ENCODE measurements at places on chromosomes 5 and 9. TPM values are rescaled to one million over a fixed set of nuclear protein-coding genes. Genes with fewer than 3 reads are reported as not detected.

GRCh38 chr5:124583469-124584350 lies 162.7 kb downstream of the ZNF608 start:
- DNase-seq, result no peak

DNA sequence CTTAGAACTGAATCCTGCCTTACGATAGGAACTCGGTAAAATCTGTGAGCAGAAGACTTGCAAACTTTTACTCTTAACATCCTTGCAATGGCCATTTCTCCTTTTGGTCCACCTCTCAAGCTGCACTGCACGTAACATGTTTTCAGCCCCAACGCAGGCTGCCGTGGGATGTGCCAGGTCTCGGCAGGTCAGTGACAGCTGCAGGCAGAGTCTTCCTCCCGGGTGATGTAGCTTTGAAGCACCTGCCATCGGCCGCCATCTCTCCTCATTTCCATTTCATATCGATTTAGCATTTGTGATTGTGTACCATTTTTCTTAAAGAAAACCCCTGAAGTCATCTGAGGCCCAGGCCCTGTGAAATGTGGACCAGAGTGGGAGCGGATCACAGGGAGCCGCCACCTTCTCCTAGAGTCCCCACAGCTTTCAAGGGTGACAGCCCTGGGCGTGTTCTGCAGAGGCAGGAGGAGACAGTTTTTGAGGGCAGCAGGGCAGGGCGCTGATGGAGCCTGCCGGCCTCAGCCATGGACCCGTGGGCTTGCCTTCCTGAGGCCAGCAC lies 25.8 kb upstream of the LPCAT1 start:
- no peak for DNase-seq

DNA sequence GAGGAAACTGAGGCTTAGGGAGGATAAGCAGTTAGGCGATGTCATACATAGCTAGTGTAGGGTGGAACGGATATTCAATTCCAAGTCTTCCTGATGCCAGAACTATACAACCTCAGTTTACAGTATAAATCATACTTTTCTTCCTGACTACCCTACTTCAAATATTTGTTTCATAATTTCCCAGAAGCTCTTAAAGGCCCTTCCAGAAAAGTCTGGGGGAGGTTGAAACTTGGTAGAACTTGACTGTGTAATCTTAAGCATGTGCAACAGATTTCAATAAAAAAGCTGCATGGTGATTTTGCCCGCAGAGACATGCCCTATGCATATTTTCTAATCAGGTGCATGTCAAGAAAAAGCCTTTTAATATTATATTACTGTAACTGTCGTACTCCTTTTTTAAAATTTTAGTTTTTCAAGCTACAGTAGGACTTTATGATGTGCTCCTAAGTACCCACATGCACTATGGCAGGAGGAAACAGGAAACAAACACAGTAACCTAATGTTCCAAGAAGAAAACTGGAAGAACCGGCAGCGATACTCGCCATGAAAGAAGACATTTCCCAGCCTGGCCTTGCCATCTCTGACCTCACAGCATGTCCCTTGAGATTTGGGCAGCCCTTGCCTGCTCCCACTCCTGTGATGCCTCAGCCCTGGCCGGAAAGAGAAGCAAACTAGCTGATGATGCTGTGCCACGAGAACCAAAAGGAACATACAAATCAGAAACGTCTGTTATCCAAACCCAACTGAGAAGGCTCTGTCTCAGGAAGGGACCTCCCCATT lies 266.0 kb downstream of the EFNA5 start:
- no peak for DNase-seq

- no peak for DNase-seq
Observed at GRCh38 chr9:92666912-92667532, 2.9 kb downstream of the IPPK start.

DNA sequence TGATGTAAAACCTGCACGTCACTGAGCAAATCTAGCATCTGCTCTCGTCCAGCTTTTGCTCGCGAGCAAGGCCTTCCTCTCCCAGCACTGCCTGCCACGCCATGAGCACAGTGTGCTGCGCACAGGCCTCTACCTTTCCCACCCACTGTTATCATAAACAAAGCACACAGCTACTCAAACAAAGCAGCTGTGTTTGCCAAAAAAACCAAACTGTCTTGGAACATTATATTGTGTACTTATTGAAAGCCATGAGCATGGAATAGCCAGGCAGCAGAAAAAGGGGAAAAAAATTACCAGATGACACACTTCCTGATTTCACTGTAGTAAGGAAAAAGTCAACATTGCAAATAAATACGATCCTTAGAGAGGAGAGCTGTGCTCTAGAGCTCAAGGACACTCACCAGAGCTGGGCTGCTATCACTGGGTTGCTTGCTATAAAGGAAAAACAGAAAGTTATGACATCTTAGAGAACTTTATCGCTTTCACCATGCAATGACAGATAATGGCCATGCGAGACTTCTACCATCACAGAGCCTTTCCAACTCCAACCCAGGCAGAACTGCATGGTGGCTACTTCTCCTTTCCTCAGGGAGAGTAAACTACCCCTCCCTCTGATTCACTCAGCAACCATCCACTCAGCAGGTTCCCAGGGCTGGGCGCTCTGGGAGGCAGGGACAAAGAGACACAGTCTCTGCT lies 69.6 kb downstream of the EPB41L4B start:
- DNase-seq, result no peak

DNA sequence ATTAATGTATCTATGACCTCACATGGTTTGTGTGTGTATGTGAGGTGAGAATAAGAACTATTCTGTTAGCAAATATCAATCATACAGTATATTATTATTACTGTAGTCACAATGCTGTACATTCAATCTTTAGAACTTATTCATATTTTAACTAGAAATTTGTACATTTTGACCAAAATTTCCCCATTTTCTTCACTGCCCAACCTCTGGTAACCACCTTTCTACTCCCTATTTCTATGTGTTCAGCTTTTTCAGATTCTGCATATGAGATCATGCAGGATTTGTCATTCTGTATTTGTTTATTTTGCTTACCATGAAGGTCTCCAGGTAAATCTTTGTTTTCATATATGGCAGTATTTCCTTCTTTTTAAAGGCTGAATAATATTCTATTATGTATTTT lies 607.9 kb downstream of the SLCO4C1 start:
- no peak for DNase-seq

DNA sequence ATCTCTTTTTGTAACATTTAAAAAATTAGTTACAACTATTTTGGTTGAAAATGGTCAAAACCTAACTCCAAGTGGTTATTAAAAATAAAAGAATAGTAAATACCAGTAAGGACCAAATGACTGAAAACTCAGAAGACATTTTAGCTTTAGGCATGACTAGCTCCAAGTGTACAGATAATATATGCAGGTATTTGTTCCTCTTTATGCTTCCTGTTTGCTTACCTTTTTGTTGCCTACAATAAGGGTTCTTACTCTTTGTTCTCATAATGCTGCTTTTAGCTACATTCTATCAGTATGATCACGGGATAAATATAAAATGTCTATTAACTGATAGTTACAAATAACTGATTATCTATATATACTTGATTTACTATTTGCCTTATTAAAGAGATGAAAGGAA lies 259.6 kb downstream of the CDH12 start:
- DNase-seq, result no peak

DNA sequence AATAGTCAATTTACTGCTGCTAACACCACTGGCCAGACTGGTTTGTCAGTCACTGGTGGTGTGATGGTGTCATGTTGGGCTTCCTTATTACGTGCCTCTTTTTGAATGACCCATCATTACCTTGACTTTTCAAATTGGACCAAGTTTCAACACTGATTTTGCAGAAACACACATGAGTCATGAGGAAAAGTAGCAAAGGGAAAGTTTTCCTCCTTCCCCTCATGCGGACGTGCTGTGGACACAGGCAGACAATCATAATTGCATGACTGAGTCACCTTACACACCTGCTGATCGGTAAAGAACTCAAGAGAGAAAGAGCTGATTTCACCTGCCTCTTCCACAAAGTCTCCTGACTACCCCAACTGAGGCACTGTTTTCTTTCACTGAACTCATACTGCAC lies 324.5 kb downstream of the ARRDC3 start:
- no peak for DNase-seq

DNA sequence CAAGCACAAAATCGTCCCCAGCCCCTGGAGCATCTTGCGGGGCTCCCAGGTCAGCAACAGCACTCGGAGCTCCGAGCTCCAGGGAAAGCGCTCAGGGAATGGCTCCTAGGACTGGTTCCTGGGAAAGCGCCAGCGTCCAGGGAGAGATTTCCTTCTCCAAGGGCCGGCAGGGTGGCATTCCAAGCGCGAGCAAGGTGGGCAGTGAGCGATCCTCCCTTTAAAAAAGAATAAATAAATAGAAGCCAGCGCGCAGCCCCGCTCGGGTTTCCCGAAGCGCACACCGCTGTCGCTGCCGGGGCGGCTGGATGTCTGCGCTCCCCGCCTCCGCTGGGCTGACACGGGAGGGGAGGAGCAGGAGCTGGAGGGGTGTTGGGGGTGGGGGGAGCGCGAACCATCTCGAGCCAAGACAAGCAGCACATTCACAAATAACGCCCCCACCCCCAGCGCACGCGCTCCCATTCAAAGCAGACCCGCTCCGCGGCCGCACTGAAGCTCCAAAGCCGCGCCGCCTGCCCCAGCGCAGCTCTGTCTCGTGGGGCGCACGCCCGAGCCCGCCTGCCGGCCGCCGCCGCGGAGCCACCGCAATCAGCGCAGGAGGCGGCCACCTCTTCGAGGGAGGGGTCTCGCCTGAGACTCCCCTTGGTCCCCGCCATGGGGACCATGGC lies 327.4 kb downstream of the SH3GL2 start:
- DNase-seq, result no peak

The PCAT7 gene
- 1.1 TPM for polyA plus RNA-seq

GRCh38 chr5:177162379-177162778 lies 28.8 kb downstream of the NSD1 start:
- DNase-seq, result no peak

- no peak for DNase-seq
Observed at GRCh38 chr9:26437056-26437711, 455.4 kb downstream of the CAAP1 start.

DNA sequence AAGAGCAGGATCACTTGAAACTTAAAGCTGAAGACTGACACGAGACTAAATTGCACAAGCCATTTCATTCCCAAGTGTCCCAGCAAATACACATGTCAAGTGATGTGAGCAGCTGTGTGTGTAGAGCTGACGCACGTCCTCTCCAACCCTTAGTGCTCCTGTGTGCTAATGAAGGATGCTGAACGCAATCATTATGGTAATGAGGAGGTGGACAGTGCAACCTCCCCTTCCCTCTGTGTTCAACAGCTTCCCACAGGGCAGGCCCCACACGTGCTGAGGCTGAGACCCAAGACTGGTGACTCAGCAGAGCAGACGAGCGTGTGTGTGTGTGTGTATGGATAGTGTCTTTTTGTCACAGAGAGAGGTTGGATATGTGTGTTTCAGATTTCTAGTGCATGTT lies 702.1 kb downstream of the SEMA5A start:
- DNase-seq, result no peak

Data from right lung (tissue), 10 donors.